ENCODE measurements at places on chromosomes 3 and 15.

- DNase-seq: no peak
Measured at GRCh38 chr3:6571448-6571847, 289.5 kb upstream of the GRM7 start.

DNA sequence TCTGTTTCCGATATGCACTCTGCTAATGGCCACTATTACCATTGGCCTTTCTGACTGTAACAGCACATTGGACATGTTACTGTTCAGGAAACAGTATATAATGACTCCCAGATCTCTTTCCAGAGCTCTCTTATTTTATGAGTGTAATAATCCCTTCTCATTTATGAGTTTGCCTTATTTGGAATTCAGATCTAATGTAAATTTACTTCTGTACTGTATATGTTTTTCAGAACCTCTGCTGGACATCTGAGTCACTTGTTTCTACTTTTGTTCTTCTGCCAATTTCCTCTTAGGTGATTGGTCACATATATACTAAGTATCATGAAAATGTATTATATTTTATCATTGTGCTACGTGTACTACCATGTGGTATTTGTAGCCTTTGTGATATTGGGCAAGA, 30.5 kb downstream of the RSRC1 start:
- DNase-seq: no peak

GRCh38 chr3:194395778-194396538, 3.1 kb downstream of the GP5 start:
- no peak for DNase-seq

DNA sequence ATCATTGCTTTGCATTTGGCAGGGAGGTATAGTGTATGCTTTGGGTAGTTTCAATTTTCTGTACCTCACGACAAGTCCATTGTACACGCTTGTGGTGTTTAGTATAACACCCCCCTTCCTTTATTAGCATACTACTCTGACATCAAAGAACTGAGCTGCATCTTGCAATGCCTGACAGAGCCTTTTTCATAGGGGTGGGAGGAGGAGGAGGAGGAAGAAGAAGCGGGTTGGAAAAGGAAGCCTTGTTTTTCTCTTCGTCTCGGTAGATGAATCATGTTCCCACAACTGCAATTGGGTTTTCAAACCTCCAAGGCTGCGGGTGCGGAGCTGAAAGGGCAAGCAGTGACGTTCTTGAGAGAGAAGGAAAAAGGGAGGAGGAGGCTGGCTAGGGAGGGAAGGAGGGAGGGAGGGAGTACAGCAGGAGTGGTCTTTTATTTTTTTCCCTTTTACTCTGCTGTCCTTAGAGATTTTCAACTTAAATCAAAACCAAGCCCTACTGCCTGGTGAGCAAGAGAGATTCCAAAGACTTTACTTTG, 175.7 kb downstream of the KLHL25 start:
- DNase-seq: peak; percentile 27

GRCh38 chr3:14145236-14145635, 20.4 kb downstream of the TMEM43 start:
- no peak for DNase-seq

DNA sequence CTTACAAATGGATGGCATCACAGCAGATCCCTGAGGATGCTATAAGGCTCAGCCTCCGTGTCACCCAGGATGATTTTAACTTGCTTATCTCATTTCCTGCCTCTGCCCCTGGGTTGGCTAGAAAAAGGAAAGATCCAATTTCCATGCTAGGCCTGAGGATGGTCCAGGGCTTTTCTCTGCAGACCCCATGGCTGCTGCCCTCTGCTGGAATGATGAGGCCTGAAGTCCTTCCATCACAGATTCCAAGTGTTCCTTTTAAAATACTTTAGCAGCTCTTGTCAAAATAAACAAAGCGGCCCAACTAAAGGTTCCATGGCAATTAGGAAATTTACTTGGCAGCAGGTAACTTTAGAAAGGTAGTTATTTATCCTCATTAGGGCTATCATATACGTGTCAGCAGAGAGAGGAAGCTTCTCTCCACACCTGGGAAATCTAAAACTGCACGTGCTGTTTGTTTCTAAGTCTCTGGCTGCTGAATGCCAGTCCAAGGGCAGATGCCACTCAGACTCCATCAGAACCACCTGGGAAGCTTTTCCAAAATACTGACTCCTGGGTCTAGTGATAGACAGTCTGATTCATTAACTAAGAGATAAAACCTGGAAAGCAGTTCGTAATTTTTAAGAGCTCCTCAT, 401.9 kb upstream of the IL12A start:
- peak; percentile 2 for DNase-seq

DNA sequence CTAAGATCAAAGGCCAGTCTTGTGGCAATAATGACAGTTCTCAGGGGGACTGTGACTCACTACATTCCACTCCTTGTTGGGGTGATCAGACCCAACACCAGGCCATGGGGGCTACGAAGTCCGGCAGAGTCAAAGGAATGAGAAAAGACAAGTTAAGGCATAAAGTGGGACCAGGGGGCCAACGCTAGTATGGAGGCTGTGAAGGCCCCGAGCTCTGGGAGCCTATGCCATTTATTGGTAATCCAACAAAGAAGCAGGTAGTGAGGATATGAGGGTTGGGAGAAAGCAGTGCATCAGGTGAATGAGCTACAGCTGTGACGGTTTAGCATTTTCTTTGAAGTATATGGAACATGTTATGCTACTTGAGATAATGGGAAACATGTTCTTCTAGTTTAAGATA, 104.4 kb upstream of the C2CD4B start:
- DNase-seq: no peak

- no peak for DNase-seq
Measured at GRCh38 chr15:98523912-98524662, 124.3 kb upstream of the IGF1R start.

DNA sequence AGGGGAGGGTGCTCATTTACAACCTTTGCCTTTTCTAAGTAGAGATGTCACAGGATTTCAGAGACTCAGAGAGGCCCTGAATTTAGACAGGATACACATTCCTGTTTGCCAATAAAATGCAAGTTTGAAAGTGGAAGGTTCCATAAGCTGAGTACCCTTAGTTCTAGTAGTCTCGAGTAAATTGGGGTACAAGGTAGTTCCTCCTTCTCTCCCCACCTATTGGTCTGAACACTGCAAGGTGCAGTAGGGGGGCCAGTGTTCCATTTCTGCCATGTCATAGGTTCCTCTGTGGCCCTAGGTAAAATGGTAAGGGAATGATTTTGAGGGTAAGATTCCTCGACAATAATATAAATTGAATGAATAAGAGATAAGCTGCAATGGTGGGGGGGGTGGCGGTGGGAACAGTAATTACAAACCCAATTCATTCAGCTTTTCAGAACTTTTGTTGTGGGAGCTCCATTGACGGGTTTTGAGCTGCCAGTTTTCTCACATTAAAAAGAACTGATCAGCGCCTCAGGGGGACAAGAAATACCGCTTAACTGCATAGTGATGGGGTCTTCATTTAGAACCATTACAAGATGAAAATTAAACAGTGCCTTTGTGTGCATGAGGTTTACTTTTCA, 5.9 kb downstream of the SOX2 start:
- no peak for DNase-seq

DNA sequence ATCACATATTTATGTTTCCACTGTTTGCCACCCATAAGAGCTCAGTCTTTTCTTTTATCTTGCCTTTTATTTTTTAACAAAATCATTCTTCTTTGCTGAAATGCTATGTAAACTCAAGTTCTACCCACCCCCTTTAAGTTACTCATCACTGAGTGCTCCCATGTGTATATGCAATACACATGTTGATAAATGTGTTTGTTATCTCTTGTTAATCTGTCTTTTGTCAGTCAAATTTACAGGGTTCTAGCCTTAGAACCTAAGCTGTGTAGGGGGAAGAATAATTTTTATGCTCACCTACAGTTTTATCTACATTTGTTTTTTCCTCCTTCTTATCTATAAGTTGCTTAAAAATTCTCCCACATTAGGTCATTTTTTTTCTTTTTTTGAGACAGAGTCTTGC, 1195.9 kb downstream of the ROBO2 start:
- no peak for DNase-seq

GRCh38 chr15:56207092-56207491, 36.6 kb downstream of the RFX7 start:
- no peak for DNase-seq

DNA sequence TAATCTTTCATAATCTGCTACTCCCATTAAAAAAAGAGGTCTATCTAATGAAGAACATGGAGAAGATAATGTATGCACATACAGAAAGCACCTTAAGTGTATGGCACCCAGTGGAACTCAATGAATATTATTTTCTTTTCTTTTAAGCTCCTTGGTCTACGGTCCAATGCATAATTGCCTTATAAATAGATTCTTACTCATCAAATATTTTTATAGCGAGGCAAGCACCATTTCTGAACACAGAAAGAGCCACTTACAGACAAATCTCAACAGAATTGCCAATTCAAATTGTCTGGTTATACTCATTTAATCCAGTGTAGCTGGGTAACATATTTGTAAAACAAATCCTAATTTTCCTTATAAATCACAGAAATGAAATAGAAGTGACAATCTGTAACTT, 6.3 kb downstream of the PDZRN3 start:
- DNase-seq: no peak

DNA sequence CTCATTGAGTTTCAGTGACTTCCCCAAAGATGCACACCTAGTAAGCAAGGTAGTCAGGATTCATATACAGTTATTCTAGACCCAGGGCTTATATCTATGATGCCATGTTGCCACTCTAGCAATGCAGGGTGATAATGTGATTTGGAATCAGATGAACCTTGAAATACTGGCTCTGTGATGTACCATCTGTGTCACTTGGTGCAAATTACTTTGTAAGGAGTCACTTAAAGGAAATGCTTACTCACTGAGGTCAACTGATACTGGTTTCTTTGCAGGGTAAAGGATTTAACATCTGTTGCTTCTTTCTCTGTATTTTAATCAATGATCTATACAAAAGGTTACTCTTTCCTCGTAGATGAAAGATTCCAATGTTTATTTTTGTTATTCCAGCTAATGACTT, 10.8 kb downstream of the ASB14 start:
- DNase-seq: no peak

- no peak for DNase-seq
Measured at GRCh38 chr3:44955917-44956316, 20.1 kb downstream of the ZDHHC3 start.

GRCh38 chr15:82855286-82856100, 46.1 kb downstream of the WHAMM start:
- DNase-seq: no peak

GRCh38 chr3:190076601-190077394, 43.9 kb downstream of the P3H2 start:
- no peak for DNase-seq

GRCh38 chr3:3080309-3080708, 29.9 kb downstream of the IL5RA start:
- DNase-seq: no peak

DNA sequence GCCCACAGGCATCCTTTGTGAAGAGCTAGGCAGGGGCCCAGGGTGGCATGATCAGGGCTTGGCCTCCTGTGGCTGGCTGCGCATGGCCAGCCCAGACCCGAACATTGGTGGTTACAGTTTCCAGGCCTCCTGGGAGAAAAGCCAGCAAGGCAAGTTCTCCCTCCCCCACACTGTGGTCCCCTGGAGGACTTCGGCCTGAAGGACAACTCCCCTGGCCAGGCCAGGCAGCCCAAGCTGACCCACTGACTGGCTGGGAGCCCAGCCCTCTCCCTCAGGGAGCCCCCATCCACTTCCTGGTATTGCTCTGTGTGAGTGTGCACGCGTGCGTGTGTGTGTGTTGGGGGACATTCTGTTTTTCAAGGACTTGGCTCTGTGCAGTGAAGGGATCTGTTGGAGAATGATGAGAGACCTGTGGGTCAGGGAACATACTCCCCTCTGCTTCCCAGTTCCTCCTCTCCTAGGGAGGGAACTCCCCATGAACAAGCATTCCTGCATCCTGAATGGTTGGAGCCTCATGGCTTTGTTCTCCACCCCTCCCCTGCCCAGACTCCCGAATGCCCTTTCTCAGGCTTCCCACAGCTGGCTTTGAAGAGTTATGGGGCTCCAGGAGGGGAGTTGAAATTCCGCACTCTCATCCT, 29.5 kb downstream of the CORO2B start:
- DNase-seq: no peak

DNA sequence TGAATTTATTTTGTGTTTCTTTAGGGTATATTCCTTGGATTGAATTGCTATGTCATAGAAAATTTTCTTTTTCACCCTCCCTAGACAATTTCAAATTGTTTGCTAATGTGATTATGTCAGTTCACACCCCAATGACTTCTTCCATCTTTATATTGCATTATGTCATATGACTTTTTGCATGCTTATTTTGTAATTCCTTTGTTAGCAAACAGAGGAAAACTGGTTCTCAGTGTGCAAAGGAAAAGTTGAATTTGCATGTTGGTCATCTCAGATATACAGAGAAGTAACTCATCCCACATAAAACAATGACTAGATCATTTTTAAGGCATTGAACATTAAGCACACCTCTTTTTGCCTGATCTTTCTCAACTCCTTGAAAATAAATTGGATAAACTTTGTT, 3.3 kb upstream of the RNF13 start:
- DNase-seq: no peak

GRCh38 chr3:197809356-197810020, 18.4 kb downstream of the LRCH3 start:
- DNase-seq: no peak

GRCh38 chr3:52456169-52456799, 880 bp downstream of the NISCH start:
- peak; percentile 44 for DNase-seq

GRCh38 chr15:87038404-87038803, 958.7 kb downstream of the AGBL1 start:
- DNase-seq: no peak

DNA sequence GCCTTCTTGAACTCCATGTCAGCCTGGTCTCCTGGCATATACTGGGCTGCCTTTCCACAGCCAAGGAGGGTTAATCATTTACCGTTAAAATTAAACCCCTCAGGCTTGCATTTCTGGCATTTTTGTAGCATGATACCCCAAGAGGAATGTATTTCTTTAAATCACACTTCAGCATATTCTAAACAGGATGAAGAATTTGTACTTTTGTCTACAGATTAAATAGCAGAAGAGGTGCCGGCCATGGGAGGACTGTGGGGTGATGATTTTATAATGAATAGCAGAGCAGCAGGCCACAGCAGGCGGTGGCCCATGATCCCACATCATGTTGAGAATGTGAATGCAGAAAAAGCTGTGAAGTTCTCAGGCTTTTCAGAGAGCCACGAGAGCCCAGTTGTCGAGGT, 90.2 kb downstream of the ARNT2 start:
- no peak for DNase-seq

DNA sequence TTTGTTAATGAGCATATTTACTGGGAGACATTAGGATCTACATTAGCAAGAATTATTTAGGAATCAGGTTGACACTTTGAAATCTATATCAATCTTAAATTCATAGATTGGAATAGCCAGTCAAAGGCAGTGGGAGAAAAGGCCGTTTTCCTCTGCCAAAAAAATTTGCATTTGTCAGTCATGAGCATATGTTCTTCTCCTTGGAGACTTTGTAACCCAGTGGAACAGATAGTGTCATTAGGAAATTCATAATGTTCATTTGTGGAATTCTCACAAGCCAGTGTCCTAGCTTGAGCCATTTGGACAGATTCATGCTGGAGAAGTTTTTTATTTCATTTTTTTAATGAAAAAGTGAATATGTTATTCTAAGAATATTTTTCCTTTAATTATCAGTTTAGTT, 260.1 kb downstream of the OXSM start:
- no peak for DNase-seq
